Fibroblast of skin of scalp (primary cell): ENCODE measurements at places on chromosomes 2 and 18.

DNA sequence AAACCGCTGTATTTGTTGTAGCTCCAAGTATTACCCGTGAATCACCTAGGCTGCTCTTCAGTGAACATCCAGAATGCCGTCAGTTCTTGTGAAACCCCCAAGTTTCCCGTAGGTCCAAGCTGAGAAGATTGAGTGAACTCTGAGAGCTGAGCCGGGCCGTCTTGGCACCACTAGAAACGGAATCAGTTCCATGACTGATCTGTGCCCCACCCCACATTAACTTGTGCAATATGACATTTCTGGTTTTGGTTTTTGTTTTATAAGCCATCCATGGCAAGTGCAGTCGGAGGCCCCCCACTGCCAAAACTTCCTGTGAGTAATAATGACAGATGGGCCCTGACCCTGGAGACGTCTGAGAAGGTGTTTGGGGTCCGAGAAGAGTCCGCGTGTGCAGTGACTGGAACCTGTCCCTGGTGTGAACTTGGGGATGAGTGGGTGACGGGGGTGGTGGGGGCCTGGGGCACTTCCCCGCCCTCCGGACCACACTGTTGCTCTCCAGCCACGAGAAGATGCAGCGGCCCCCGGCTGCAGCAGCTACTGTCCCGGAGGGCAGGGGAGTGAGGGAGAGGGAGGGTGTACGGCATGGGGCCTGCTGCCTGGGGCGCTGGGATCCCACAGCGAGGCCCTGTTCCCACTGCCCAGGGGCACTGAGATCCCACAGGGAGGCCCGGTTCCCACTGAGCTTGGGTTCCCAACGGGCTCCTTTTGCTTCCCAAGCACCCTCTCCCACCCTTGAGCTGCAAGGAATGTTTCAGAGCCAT, 26.5 kb downstream of the NFATC1 start:
- peak; percentile 66 for DNase-seq

DNA sequence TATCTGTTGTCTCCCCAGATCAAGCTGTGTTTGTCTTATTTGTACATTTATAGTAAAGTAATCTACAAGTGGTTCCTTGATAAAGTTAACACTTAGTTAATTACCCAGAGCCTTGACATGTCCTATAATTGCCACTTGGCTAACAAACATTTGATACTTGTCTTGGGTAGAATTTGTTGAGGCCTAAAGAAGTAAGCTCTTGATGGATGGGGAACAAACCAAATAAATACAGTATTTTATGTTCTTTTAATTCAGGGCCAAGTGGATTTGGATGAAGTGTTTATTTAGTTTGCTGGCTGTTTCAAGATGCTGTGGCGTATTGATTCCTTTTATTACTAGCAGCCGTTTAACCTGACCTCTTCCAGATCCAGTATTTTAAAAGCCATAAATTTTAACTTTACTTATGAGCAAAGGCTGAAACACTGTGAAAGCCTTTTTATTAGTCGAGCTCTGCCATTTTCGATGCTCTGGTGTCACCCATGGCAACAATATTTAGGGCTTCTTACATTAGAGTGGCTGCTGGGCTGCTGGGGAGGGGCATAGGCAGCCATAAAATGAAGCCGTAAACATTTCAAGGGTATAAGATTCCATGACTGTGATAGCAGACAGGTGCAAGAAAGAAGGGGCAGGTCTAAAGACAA, 401.6 kb upstream of the NRP2 start:
- no peak for DNase-seq

GRCh38 chr2:231425811-231426703, 30.5 kb downstream of the B3GNT7 start:
- DNase-seq = no peak

GRCh38 chr2:223311889-223312680, 260.1 kb downstream of the KCNE4 start:
- DNase-seq = no peak

DNA sequence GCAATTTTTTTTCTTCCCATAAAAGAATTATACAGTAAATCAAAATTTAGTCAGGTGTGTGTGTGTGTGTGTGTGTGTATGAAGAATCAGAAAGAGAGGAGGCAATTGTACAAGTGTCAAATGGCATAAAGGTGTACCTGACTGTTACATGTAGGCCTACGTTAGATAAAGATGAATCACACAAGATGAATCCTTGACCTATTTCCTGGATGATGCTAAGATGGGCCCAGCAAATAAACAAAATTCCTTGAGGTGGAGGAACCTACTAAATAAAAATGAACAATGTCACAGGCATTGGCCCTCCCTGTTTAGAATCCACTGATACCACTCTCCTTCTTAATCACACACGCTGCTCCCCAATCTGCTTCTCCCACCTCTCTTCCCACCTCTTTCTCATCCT, 79.7 kb upstream of the LRATD1 start:
- no peak for DNase-seq

- no peak for DNase-seq
Measured at GRCh38 chr2:131030478-131030971, 62.7 kb downstream of the FAM168B start.

DNA sequence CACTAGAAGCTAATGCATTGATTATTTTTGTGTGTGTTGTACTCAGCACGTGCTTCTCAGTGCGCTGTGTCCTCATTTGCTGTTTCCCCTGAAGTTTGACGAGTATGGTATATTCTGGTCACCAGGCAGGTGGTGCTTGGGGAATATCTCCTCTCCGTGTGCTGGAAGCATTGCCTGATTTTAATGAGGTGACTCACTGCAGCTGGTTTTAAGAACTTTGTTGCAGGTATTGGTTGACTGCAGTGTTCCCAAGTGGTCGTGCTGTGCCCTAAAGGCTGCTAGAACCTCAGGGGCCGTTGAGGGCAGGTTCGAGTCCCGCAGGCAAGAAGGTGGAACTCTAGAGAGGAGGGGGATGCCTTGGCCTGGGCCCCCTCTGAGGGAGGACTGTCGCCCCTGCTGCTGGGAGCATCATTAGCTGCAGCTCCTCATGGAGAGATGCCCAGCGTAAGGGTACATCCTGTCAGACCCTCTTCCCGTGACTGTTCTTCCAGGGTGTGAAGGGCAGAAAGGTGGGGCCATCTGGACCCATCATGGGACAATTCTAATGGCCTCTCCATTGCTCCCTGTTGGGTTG, 82.6 kb downstream of the AGAP1 start:
- no peak for DNase-seq

- DNase-seq = no peak
Measured at GRCh38 chr2:170505631-170506275, 209.4 kb upstream of the SP5 start.

- DNase-seq = no peak
Measured at GRCh38 chr2:46367286-46367685, 70.1 kb downstream of the EPAS1 start.

- no peak for DNase-seq
Measured at GRCh38 chr2:213627054-213627710, 342.9 kb downstream of the SPAG16 start.

DNA sequence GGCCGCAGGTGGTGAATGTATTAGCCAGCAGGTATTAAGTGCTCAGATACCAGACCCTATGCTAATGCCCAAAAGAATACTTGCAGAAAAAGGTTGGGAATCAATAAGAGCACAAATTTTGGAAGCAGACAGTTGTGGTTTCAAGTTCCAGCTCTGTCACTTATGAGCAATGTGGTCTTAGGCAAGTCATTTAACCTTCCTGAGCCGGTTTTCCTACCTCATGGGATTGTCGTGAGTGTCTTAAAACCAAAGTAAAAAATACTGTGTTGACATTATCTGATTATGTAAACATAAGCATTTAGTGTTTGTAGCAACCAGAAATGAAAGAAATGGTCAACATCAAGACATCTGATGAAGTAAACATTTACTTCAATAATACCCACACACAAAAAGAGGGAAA, 93.0 kb upstream of the CHST9 start:
- no peak for DNase-seq

DNA sequence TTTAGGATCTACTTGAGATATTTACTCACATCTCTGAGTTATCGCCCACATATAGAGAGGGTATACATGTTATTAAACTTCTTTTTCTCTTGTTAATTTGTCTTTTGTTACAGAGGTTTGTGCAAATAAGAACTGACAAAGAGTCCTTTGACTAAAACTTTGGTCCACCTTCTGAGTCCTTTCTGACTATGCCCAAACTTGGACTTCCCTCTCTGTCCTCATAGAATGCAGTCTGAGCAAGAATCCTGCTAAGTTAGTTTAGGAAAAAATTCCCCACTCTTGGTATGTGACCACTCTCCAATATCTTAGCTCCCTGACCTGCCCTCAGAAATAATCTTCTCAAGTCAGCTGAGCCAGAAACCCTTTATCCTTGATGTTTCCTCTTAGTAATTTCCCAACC, 257.5 kb upstream of the REG3G start:
- no peak for DNase-seq

DNA sequence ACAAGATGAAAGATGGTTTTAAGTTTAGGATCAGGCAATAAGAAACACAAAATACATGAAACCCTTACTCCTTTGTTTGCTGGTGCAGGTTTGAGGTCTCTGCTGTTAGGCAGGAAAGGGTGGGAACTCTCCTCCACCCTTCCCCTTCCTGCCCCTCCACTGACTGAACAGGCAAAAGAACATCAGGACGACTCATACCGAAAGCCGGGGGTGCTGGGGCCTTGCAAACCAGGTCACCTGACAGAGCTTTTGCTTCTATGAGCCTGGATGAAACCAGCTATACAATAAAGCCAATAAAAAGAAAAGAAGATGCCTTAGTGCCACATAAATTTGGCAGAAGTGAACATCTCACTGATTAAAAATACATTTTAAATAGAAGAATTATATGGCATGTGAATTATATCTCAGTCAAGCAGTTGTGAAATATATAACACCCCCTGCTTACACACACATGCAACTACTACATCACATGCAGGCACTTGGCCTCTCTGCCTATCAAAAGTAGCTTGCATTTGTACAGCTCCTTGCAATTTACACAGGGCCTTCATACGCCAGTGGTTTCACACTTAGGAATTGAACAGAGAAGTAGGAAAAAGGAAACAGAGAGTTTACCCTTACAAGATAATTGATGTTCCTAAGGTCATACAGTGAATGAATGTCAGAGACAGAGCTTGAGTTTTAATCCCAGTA, 215.1 kb upstream of the TRIB2 start:
- DNase-seq = no peak

DNA sequence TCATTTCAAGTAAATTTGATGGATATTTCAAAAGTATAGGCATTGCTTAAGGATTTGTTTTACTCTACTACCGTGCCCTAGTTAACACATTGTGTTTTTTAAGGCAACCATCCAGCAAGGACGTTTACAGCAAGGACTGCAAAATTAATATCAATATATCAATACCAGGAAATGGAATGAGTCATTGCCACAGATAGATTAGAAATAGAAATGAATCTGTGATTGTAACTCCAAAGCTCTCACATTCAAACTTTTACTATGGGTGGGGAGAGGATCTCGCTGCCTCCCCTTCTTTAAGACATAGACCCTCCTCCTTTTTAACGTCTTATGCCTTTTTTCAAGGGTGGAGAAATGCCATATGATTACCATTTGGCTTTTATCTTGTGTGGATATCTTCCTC, 3.8 kb downstream of the CD28 start:
- DNase-seq = no peak

GRCh38 chr2:67917332-67918054, 145.3 kb downstream of the C1D start:
- DNase-seq = peak; percentile 98

- DNase-seq = no peak
Measured at GRCh38 chr2:70981866-70982810, 3.7 kb downstream of the ANKRD53 start.

GRCh38 chr18:74116633-74117554, 30.7 kb downstream of the FBXO15 start:
- DNase-seq = peak; percentile 34

DNA sequence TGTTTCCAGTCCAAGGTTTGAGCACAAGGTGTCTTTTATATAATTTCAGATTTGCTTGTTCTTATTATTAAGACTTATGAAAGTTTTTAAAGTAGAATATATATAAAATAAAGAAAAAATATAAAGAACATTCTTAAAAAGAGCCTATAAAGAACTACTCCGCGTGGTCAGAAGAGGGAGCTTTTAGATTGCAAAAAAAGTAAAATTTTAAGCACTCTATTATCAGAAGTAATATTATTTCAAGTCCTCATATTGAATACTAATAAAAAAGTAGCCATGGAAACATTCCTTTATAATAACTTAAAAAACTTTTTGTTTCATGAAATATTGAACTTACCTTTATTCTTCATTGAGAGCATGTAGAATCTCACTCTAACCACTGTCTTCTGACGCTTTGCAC, 51.4 kb downstream of the LINC00305 start:
- peak; percentile 21 for DNase-seq

DNA sequence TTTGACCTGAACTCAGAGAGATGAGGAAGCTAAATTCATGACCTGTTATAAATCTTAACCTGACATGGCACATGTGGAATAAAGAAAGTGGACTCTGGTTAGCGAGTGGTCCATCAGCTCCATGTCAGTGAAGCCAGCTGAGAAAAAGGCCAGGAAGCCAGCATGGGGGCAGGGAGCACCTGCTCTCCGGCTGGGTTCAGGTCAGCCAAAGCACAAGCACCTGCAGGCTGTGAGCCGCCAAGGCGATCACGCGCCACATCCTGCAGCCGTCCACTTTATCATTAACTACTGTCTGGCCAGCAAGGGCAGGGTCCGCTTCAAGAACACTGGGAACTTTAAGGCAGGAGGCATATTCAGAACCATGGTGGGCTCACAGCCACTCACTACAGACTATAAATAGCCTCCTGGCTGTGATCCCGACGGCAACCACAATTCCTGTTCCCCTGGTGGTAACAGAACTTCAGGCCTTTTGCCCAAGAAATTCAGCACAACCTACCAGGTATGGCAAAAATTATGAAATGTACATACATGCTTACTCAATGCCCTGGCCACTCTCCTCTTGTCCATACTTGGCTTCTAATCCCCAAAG, 35.5 kb downstream of the ACVR1 start:
- DNase-seq = peak; percentile 54

DNA sequence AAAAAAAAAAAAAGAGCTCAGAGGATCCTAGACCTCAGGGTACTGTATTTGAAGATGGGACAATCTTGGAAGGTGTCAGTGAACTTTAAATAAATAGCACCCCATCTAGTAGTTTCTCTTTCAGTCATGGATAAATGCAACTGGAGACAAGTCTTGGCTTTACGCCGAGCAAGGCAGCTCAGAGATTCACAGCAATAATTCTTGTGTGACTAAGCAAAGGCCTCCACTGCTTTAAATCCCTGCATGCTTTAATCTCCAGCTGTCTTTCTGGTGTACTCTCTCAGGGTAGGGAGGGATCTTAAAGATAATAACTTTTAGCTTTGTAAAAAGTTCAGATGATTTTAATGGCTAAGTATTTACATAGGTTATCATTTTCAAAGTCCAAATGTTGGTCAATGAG, 36.3 kb downstream of the NRXN1 start:
- peak; percentile 73 for DNase-seq

DNA sequence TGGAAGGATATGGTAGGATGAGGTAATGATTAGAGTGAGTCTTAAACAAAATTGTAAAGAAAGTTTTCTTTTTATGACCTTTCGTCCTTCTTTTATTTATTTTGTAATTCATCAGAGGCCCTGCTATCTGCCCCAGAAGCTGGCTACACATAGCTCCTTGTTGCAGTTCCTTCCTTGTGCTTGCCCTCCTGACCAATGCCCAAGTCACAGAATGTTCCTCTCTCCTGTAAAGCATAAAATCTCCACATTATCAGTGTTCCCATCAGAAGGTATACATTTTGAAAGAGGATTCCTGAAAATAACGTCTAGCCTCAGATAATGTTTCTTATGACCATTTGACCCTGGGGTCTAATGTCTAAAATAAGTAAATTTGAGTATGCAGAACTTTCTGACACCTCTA, 78.3 kb downstream of the RND3 start:
- no peak for DNase-seq
